Stimulated activated CD4-positive, alpha-beta T cell treated with anti-CD3 and anti-CD28 coated beads, Interleukin-1b, Interleukin-23, amount 100 ng/mL, for 4 hours (primary cell): ENCODE measurements at places on chromosomes 5 and 9.

DNA sequence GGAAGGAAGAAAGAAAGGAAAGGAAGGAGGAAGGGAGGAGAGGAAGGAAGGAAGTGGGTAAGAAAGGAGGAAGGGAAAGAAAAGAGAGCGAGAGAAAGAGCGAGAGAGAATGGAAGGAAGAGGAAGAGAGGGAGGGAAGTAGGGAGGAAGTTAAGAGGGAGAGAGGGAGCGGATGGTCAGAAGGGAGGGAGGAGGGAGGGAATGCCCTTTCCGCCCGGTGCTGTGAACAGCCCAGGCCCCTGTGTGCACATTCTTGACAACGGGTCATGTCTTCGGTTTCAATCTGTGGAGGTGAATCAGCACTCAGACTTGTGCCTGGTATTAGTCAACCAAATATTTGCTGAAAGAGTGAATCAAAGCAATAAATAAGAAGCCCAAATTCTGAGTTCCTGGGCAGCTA lies 39.2 kb downstream of the PRUNE2 start:
- no peak for DNase-seq

GRCh38 chr5:125424402-125425141 lies 678.1 kb upstream of the ZNF608 start:
- DNase-seq: no peak

GRCh38 chr9:94693485-94694204 lies 32.9 kb upstream of the AOPEP start:
- no peak for DNase-seq

GRCh38 chr5:76339919-76340318 lies 63.2 kb upstream of the IQGAP2 start:
- no peak for DNase-seq

GRCh38 chr5:134077926-134078580 lies 36.4 kb upstream of the TCF7 start:
- DNase-seq: no peak

- DNase-seq: no peak
Measured at GRCh38 chr5:861442-862366, 10.9 kb upstream of the ZDHHC11 start.

GRCh38 chr9:74497748-74498620 lies 849 bp downstream of the RORB start:
- no peak for DNase-seq

DNA sequence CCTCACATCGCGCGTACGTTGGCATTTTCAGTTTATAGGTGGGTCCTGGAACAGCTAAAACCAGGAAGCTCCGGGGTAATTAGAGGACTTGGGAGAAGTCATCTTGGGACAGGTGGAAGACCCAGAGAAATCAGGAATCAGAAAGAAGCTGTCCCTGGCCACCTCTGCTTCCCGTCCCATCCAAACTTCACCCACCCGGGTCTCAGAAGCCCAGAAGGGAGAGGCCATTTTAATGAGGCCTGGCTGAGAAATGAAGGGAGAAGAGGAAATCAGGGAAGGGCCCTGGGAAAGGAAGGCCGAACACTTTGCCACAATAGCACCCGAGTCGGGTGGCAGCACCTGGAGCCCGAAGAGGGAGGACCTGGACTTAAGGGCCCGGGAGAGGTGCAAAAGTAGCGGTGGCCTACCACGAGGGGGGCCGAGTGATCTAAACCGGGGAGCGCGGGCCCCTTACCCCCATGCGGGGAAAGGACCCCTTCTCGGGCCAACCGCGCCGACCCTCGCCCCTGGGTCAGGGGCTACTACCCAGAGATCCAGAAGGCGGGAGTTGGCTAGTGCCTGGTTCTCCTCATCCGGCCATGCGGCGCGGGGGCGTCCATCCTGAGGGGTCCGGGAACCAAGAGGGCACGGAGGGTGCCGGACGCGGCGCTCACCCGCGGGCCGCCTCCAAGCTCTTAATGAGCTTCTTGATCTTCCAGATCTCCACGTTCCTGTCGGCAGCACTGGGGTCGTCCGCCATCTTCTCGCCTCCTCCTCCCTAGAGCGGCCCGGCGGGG lies 668 bp downstream of the ETF1 start:
- no peak for DNase-seq

- no peak for DNase-seq
Measured at GRCh38 chr5:68557162-68557936, 341.8 kb downstream of the PIK3R1 start.

- no peak for DNase-seq
Measured at GRCh38 chr5:173065155-173065554, 9.0 kb downstream of the CREBRF start.

DNA sequence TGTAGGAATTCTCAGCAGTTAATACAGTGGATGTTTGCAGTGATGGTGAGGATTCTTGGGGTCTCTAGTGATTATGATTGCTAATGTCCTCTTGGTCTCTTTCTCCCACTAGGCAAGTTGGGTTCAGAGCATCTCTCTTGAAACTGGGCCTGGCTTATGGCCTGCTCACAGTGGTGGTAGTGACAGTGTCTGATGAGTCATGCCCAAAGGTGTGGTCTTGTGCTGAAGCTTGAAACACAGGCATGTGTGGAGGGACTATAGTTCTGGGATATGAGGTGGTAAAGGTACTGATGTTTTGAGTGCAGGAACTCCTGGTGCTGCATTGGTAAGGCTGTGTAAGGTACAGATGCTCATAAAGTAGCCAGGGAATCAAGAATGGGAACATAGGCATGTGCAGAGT lies 231.1 kb downstream of the FAM170A start:
- no peak for DNase-seq

DNA sequence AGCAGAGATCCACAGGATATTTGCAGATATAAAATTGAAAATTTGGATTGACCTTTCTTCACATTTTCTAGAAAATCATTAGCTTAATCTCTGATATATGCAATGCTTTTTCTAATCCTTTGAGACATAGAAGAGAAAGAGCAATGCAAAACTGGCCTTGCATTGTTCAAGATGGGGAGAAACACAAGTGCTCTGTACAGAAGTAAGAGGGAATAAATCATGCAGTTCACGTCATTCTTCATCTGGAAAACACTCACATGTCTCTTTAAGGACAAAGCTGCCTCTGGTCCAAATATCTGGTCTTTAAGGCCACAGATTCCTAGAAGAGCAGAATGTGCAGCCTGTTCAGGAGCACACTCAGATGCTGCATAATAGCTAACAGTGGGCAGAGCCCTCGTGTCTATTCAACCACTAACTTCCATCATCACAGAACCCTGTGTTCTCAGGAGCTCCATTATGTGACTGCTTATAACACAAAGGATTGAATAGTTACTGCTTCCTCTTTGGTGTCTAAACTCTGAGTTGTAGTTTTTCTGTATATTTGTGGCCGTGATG lies 277.5 kb downstream of the PLK2 start:
- DNase-seq: no peak

DNA sequence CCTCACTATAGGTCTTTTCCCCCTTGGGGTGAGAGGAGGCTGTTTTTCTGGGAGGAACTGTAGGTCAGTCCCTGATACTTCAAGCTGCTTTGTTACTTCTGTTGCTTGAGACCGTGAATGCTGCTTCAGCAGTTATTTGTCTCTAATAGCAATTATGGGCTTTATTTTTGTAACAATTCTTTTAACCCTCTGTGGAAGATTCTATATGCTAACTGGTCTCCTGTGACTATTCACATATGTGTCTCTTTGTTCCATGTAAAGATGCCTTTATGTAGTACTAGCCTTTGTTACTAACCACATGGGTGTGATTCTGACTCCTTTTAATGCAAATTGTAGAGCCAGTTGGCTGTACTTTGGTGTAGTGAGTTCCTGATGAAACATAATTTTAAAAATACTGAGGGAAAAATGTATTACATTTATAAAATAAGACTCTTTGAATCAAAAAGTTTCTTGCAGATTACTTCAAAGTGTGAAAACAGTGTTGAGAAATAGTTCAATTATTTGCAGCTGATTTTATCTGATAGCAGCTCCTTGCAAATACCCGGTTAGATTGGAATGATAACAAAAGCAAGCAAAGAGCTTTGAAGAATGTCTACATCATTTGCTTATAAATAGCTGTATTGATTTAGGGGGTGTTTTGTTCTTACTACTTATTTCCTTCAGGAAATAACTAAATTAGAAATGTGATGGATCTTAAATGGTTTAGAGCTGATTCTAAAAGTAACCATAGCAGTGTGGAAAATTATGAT lies 46.6 kb downstream of the ANGPTL2 start:
- no peak for DNase-seq

DNA sequence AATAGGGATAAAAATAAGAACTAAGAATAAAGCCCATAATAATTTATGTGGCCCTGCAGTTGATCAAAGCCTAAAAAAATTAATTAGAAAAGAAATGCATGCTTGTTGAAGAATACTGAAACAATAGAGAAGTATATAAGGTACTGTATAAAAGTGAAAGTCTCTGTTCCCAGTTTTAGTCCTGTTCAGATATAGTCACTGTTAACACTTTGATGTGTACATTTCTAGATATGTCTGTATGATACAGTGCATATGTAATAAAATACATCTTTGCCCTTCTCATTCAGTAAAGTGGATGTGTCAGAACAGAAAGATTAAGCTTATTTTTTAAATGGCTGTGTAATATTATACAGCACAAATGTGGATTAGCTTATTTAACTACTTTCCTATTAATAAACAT lies 4.1 kb downstream of the C9orf85 start:
- no peak for DNase-seq

GRCh38 chr5:24188216-24188925 lies 456.4 kb downstream of the CDH10 start:
- no peak for DNase-seq

DNA sequence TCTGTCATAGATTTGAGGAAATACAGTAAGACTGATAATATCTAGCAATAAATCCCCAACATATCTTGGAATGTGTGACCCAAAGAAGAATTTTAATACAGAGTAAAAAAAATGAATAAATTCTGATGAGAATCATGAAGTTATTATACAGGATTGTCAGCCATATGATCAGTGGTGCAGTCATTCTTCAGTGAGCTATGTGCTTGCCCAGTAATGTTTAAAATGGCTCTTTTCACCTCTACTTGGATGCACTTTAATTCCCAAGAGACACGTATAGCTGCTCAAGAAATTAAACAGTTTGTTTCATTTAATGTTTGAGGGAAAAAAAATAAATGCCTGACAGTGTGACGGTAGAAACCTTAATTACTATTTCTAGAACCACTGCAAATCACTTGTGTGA lies 215.3 kb upstream of the FAM174A start:
- no peak for DNase-seq

GRCh38 chr9:124001866-124002525 lies 9.6 kb upstream of the LHX2 start:
- no peak for DNase-seq

DNA sequence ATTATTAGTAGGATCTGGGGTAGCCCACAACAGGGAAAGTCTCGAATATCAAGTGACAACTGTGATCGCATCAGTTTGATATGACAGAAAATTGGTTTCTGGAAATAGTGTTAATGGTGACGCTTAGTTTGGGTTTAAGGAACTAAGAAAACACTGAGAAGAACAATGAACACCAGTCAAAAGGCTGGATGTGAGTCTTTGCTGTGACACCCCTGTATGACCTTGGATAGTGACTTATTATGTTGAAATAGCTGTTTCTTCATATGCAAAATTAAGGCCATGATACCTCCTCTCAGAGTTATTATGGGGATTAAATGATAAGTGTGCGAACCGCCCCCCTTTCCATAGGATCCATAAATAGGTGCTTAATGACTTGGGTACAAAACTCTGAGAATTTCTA lies 926 bp downstream of the DNAJC25 start:
- DNase-seq: no peak

- no peak for DNase-seq
Measured at GRCh38 chr9:14822666-14823065, 87.6 kb downstream of the FREM1 start.

- no peak for DNase-seq
Measured at GRCh38 chr5:133643365-133643764, 31.0 kb upstream of the FSTL4 start.

- DNase-seq: no peak
Measured at GRCh38 chr5:74850789-74851425, 15.3 kb downstream of the FAM169A start.

- DNase-seq: no peak
Measured at GRCh38 chr5:119397518-119398380, 41.9 kb downstream of the TNFAIP8 start.

- no peak for DNase-seq
Measured at GRCh38 chr5:174750711-174751110, 26.3 kb downstream of the MSX2 start.

DNA sequence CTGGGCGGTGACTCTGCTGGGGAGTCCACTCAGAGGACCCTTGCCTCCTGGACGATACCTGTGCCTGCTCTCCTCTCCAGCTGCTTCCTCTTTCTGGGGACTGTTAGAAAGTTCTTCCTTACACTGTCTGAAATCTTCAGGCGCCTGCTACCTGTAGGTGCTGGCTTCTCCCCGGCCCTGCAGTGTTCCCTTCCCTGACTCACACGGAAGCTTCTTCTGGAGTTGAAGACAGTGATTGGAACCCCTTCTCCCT lies 562 bp downstream of the GSN start:
- no peak for DNase-seq

DNA sequence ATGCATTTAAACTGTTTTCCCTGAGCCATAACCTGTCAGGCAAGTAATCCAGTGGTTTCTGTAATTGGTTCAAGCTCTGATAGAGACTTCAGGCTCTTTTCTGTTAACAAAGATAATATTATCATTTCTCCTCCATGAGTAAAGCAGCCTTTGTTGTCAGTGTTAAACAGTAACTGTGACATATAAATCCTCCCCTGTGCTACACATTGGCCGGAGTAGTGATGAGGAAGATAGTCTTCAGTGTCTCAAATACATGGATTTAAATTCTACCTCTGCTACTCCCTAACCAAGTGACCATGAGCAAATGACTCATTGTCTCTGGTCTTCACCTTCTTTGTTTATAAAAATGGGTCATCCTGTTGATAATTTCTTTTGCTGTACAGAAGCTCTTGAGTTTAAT lies 615.5 kb upstream of the CHD1 start:
- no peak for DNase-seq

GRCh38 chr5:952597-953271 lies 55.9 kb upstream of the NKD2 start:
- DNase-seq: no peak

- no peak for DNase-seq
Measured at GRCh38 chr9:82600536-82601292, 462.2 kb downstream of the RASEF start.

DNA sequence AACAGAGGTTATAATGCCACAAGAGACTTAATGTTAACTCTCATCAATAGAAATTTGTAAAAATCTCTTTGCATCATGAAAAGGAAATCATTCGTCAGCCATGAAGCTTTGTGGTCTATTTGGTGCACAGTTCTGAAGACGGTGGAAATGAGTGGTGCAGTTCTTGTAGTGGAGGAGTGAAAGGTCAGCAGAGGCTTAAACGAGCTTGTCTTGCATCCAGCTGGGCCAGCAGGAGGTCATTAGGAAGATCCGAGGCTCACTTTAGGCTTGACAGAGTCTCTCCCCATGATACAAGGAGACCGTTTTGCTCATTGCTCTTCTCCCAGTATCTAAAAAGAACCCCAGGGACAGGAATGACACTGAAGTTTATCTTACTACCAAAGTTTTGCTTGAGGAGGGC lies 440.8 kb downstream of the BNC2 start:
- DNase-seq: no peak

DNA sequence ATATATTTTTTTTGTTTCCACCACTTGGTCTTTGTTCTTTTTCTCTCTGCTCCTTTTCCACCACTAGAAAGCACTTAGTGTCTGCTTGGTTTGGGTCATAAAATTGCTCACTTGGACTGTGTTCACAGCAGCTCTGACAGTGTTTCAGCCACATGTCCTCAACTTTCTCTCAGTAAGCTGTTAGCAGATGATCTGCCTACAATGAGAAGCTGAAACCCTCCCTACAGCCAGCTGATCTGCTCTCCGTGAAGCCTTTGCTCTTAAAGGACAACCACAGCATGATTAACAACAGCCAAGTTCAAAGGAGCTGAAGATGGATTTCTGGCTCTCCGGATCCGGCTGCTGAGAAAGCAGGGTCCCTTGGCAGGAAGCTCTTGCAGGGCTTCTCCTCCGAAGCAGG lies 31.6 kb downstream of the PRLR start:
- no peak for DNase-seq
